ENCODE measurements at places on chromosomes 2 and 18. TPM values are rescaled to one million over a fixed set of nuclear protein-coding genes. Genes with fewer than 3 reads are reported as not detected.

MBD5 gene
- 20.1 TPM for polyA plus RNA-seq

PCBP1 gene
- polyA plus RNA-seq, result 300 TPM

KCNG3 gene
- polyA plus RNA-seq, result not detected

MBD1 gene
- polyA plus RNA-seq, result 46.5 TPM

TRPM8 gene
- polyA plus RNA-seq, result 0.17 TPM

PCARE gene
- 0.38 TPM for polyA plus RNA-seq

CXCR4 gene
- polyA plus RNA-seq, result 32.4 TPM

NXPH2 gene
- 14.3 TPM for polyA plus RNA-seq

RNU2-63P gene
- not detected for polyA plus RNA-seq
